Activated T-helper 2 cell treated with anti-CD3 and anti-CD28 coated beads, Interferon-gamma antibody, Interleukin-2, Interleukin-4, amounts not matched to agents 10 μg/mL and 5 μg/mL and 100 μg/mL, durations not matched to agents 14 hours and 24 hours and 36 hours (primary cell): ENCODE measurements at places on chromosomes 3 and 15. TPM values are rescaled to one million over a fixed set of nuclear protein-coding genes. Genes with fewer than 3 reads are reported as not detected.
A peak's percentile ranks its signal among the peaks of the same experiment; 100 is the strongest.

- no peak for DNase-seq
These were observed 29.6 kb downstream of the SFMBT1 start for GRCh38 chr3:53016236-53016635.

DNA sequence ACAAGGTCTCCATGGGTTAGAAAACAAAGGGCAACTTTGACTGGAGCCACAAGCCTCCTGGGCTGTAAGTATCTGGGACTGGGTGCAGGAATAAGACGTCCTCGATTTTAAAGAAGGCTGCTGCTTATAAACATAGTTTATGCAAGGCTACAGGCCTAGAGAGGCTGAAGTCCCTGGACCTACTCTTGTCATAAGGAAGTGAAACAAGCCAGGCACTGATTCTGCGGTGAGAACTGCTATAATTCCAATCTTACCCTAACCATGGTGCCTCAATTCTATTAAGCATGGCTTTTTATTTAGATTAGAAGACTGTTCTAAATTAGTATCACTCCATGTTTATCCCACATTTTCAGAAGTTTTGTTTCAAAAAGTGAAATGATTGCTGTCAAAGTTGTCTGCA lies 777.6 kb downstream of the PLOD2 start:
- DNase-seq: no peak

GRCh38 chr15:55829826-55830225 lies 86.9 kb upstream of the PRTG start:
- DNase-seq: peak; percentile 18

- no peak for DNase-seq
These were observed 39.9 kb downstream of the SMAD3 start for GRCh38 chr15:67105065-67105951.

The GOLGA8Q gene
- total RNA-seq: 1.3 and 1.4 TPM in 2 replicates

The CASR gene
- not detected in 2 replicates for total RNA-seq

- DNase-seq: no peak
These were observed 20.2 kb downstream of the ATOSA start for GRCh38 chr15:52658955-52659354.

The COL6A5 gene
- total RNA-seq: not detected in 2 replicates

DNA sequence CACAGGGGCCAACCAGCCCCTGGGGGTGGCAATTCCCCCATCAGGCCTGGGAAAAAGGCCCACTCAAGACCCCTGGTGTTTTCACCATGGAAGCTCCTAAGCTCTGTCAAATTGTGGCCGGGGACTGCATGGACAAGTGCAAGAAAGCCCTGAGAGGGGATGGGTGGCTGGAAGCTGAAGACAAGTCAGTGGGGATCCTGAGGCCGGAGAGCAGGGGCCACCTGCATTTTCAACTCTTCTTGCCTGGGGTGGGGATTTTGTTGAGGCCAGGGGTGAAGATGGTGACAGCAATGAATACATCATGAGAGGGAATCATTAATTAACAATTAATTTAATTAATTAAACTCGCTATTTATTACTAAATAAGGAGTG lies 33.9 kb downstream of the FEM1B start:
- DNase-seq: no peak

- DNase-seq: no peak
These were observed 16.3 kb downstream of the CRTAP start for GRCh38 chr3:33130144-33130543.

DNA sequence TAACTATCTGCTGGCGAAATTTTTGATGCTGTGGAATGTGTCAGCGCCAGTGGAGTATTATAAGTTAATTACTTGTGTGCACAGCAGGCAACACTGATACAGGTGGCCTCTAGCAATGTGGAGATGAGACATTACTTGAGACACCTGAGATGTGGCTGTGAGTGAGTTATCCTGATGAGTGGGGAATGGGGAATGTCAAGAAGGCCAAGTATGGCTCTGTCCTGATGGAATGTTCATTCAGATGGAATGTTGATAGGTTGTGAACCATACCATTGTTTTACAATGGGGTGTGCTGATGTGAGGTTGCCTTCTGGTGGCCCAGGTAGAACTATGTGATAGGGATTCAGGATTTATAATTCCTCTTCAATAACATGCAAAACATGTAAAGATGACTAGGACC lies 404.8 kb downstream of the PTPRG start:
- DNase-seq: no peak

DNA sequence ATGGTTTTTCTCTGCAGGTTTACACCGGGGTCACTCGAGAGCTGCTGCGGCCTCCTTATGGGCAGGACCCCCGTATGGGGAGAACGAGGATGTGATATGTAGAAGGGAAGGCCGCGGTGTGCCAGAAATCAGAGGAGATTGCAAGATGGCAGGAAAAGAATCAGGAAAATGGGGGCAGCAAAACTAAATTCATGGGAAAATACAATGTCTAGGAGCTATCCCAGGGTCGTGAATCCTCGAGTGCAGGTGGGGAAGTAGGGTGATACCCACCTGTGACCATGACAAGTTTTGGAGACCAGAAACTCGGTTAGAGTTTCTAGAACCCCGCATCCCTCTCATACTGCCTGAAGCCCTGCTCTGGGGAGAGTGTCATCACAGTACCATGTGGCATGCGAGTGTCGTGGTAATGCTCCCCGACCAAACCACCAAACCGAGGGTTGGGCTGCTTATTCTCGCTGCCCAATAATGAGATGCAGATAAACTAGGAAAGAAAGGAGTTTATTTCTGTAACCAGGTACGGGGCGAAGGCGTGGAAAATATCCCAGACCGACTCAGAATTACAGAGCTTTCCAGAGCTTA lies 781 bp downstream of the TRNT1 start:
- DNase-seq: peak; percentile 18

The ATP13A5 gene
- not detected in 2 replicates for total RNA-seq

- no peak for DNase-seq
These were observed 25.4 kb downstream of the GOLGB1 start for GRCh38 chr3:121724130-121724529.

The PPP1R14D gene
- total RNA-seq: not detected in 2 replicates

The SNRPA1 gene
- 189 and 197 TPM in 2 replicates for total RNA-seq

The SUSD5 gene
- total RNA-seq: not detected in 2 replicates

The OR5K2 gene
- not detected in 2 replicates for total RNA-seq

The SIDT1 gene
- total RNA-seq: 10.2 and 11.7 TPM in 2 replicates

- no peak for DNase-seq
These were observed 15.7 kb upstream of the AEN start for GRCh38 chr15:88605189-88606069.

- DNase-seq: no peak
These were observed 128.1 kb downstream of the NSMCE3 start for GRCh38 chr15:29141308-29142128.

DNA sequence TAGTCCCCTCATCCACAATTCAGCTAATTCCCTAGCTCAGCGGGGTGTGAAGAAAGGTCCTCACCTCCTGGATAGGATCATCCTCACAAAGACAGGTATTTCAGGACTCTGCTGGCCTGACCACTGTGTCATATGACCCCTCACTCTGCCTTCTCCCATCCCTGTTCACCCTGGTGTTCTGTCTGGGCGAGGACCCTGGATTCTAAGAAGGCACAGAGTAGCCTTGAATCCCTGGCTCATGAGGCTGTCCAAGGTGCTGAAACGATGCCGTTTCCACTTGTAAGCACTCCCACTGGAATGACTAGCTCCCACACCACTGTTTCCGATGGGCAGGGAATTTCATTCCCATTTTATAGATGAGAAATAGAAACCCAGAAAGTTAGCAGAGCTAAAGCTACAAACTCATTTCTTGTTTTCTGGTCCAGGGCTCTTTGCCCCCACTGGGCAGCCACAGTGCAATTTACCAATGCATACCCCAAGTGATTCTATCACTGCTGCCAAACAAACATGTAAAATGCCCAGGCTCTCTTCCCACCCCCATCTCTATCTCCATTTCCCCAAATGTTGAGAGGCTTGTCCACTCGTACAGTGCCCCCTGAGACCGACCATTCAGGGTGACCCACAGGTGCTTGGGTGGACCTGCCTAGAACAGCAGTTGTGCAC lies 83.2 kb downstream of the RAB11A start:
- no peak for DNase-seq

GRCh38 chr15:69457304-69458280 lies 5.0 kb downstream of the RPLP1 start:
- DNase-seq: no peak

DNA sequence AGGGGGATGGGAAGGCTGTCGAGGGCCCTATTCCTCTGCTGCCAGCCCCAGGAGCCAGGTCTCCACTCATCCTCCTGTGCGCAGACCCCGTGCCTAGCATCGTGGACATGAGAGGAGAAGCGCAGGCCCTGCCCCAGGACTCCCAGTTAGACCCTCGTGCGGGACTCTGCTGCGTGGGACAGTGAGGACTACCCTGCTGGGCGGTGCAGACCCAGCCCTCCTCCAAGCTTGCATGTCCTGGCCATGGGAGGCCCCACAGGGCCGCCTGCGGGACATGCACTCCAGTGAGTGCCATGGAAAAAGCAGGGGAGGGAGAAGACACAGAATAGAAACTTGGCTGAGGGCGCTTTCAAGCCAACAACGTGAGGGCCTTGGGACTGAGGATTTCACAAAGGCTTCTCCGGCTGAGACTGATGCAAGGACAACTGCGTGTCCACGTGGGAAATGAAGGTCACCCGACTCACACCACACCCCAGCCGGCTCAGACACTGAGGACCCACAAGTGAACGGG lies 62.6 kb upstream of the IQSEC1 start:
- DNase-seq: no peak

The MNS1 gene
- 0.14 and 1.1 TPM in 2 replicates for total RNA-seq

DNA sequence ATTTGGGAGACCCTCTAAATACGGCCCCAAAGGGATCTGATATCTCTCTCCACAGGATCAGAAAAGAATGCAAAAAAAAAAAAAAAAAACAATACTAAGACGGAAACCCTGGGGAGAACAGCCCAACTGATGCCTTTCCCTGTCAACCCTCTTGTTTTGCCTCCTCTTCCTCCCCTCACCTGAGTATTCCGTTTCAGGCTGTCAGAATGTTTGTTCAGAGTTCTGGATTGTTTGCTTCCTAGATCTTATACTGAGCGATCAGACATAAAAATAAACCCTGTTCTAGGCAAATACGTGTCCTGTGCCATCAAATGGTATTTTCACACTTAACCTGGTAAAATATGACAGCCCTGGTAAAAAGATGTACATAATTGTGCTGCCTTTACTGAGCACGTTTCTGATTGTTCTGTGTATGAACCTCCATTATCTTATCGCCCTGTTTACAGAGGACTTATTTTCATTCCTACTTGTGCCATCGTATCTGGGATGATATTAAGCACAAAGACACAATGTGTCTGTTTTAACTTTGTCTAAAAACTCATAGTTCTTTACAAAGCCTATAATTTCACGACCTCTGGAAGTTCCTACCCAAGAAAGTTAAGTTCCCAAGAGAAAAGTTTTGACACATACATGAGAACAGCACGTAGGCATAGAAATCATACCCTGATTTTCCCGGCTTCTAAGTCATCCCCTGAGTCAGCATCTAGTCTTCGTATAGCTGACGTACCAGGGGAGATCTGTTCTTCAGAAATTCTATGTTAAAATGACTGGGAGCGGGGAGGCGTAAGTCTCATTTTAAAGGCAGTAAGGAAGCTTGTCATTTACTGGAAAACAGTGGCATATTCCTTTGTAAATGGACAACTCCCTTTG lies 856 bp downstream of the ZBTB38 start:
- DNase-seq: no peak

The CD86 gene
- total RNA-seq: 4.8 and 6.8 TPM in 2 replicates

DNA sequence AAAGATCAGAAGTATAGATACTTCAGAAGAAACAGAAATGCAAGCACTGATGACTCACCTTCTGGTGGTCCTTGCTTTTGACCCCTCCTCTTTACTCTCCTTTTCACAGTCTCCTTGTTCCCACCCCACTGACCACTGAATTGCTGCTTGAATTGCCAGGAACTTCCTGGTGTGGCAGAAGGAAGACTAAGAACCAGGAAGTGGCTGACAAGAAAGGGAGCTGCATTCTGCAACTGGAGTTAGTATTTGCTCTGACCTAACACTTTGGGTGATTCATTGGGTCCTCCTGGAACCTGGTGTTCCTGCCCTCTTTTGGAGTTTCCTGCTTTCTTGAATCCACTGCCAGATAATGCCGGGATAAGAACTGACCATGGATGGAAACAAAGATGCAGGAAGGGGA lies 23.0 kb downstream of the KY start:
- DNase-seq: no peak

The TAMM41 gene
- total RNA-seq: 28.4 and 30.6 TPM in 2 replicates

GRCh38 chr15:89205991-89206585 lies 15.3 kb downstream of the RLBP1 start:
- no peak for DNase-seq

DNA sequence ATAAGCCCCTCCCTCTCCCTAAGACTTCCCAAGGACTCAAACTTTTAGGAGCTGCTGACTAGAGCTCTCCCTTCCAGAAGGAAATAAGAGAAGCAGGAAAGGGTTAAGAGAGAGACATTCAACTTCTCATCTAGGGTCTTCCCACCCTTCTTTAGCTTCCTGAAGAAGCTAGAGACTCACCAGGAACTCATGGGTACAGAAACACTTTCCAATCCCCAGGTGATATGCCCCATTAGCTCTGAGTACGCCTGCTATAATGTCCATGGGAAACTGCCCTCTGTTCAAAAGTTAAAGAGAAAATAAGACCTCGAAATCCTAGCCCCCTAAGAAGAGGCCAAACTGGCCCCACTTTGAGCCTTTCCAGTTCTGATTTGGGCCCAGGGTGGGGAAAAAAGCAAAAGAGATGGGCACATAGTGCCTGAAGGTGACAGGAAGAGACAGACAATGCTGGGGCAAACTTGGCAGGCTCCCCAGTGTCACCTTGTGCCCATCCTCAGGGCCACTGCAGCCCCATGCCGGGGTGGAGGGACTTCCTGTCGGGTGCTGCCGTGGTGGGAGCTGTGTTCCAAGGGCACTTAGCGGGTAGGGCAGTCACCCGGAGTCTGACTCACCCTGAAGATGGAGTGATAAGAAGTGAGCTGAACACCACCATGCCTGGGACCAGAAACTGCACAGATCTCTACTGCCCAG lies 29.5 kb downstream of the CCDC12 start:
- DNase-seq: peak; percentile 63

DNA sequence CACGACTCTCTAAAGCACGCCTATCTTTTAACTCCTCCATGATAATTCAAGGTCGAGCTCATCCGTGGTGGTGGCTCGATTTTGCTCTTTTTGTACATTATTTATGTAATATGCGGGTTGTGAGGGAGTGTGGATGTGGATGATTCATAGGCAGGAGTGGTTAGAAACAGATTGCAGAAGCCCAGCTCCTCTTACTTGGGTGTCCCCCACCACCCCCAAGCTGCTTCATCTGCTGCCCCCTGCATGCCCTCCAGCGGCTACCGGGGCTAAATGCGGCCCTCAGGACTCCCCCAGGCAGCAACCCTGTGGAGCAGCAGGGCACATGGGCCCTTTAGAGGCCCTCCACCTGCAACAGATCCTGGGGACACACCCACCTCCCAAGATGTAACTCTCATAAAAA lies 111.5 kb upstream of the SELENOK start:
- no peak for DNase-seq

DNA sequence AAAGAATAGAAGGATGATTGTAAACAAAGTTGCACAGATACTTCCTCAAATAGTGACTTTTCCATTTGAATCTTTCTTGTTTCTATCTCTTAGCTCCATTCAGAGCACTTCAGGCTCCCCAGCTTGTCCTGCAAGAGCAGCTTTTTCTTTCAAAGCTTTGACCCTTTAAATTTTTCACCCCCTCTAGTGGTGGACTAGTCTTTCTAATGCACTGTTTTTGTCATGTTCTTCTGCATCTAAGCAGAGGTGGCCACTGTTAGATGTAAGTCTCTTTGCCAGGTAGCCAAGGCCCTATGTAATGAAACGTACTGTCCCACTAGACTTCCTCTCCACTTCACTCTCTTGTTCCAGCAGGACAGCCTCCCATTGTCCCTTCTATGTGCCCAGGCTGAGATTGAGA lies 74.0 kb upstream of the MANF start:
- no peak for DNase-seq

The LHFPL4 gene
- not detected in 2 replicates for total RNA-seq

- no peak for DNase-seq
These were observed 236.4 kb upstream of the SGO1 start for GRCh38 chr3:20422391-20422790.

The TNFSF10 gene
- 52.3 and 54.8 TPM in 2 replicates for total RNA-seq

The AHSG gene
- not detected in 2 replicates for total RNA-seq
